ENCODE measurements at places on chromosomes 3 and 15.

GRCh38 chr15:66131200-66131599 lies 122.3 kb downstream of the MEGF11 start:
- no peak for DNase-seq

- DNase-seq: no peak
These were observed 14.5 kb downstream of the H1-8 start for GRCh38 chr3:129557548-129557894.

GRCh38 chr3:114698146-114699105 lies 404.6 kb downstream of the TIGIT start:
- DNase-seq: no peak

GRCh38 chr3:57184526-57184925 lies 15.3 kb downstream of the HESX1 start:
- DNase-seq: no peak

DNA sequence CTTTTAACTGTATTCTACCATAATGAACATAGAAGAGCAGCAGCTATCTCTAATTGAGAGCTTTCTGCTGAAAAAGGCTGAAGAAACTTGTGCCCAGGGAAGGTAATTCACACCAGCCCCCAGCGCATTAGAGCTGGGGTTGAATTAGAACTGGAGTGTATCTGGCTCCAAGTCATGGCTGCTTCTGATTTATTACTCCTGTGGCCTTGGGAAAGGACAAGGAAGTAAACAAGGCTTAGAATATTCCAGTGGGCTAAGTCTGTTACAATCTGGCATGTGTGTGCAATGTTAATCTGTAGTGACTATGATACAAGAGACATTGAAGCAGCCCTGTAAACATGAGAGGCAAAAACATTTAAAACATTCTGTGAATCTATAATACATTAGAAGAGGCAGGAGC lies 18.1 kb downstream of the CPA3 start:
- DNase-seq: no peak

GRCh38 chr15:24682002-24682401 lies 6.4 kb downstream of the NPAP1 start:
- no peak for DNase-seq

- no peak for DNase-seq
These were observed 267.5 kb downstream of the SLCO3A1 start for GRCh38 chr15:92121047-92121446.

DNA sequence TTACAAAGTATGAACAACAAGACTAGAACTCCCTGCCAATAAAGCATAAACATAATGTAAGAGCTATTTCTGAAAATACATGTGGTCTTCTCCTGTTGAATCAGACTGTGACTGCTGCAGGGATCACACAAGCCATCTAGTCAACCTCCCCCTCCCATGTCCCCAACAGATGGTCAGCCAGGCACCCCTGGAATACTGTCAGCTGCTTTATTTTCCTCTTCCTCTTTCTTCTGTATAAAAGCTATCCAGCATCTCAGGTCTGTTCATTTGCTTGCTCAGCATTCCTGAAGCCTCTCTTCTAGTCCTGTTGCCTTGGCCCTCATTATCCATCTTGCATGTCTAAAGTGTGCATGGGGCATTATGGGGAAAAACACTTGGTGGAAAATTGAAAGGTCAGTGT lies 6.5 kb upstream of the MINDY4B start:
- no peak for DNase-seq

Measured in NCI-H1092 (cell line).